ENCODE measurements at places on chromosomes 4 and X. TPM values are rescaled to one million over a fixed set of nuclear protein-coding genes. Genes with fewer than 3 reads are reported as not detected.

GRCh38 chr4:77159806-77160205 is 2.8 kb downstream of the CCNG2 start:
- peaks cover 35% of the 10 kb centered on the region for H3K4me1 ChIP-seq
- no peak overlapping the region for H3K27ac ChIP-seq
- no peak overlapping the region for H3K4me3 ChIP-seq
- DNase-seq = peak; percentile 64
- peaks cover 29% of the 10 kb centered on the region for H3K36me3 ChIP-seq
- no peaks in the 10 kb centered on the region for H3K27me3 ChIP-seq

DNA sequence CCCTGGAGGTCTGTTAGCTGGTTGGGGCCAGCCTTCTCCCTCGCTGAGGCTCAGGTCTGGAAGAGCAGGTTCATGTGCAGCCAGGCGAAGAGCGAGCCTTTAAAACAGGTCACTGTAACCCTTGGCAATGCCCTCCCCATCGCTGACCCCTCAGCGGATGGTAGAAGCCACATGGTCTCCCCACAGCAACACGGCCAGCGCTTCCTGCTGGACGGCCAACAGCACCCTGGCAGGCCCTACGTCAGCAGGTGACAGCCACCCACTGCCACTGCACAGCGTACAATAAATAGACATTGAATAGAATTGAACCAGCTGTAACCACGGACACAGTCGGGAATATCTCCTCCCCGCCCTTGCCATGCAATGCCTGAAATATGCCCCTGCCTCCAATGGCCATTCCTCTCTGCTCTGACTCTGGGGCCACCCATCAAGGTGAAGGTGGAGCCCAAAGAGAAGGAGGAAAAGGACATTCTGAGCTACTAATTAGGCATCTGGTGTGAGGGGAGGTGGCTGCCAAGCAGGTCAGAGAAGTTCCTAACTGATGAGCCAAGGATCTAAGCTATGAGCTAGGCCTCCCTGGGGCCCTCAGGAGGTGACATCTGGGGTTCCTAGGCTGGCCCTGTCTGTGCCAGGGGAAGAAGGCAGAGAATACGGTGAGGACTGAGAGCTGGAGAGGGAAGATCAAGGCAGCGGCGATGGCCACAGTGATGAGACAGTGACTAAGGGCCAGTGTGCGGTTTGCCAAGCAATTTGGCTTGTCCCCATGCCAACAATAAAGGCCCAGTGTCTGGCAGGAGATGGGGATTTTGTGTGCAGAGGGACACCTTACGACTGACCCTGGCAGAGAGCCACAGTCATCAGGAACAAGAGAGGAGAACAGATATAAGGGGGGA is 202.3 kb downstream of the BCOR start:
- no peak overlapping the region for H3K4me3 ChIP-seq
- DNase-seq = no peak
- no peaks in the 10 kb centered on the region for H3K36me3 ChIP-seq
- H3K27me3 ChIP-seq = peaks cover 2% of the 10 kb centered on the region

GRCh38 chr4:91025241-91026148 is 898.3 kb downstream of the CCSER1 start:
- H3K4me1 ChIP-seq = no peaks in the 10 kb centered on the region
- no peaks in the 10 kb centered on the region for H3K36me3 ChIP-seq
- H3K27ac ChIP-seq = no peak overlapping the region
- DNase-seq = peak; percentile 55
- no peak overlapping the region for H3K4me3 ChIP-seq

- H3K36me3 ChIP-seq = no peaks in the 10 kb centered on the region
- H3K27ac ChIP-seq = no peak overlapping the region
- no peak overlapping the region for H3K4me3 ChIP-seq
- DNase-seq = no peak
- no peaks in the 10 kb centered on the region for H3K27me3 ChIP-seq
Measured at GRCh38 chr4:75909405-75909804, 7.2 kb upstream of the PPEF2 start.

DNA sequence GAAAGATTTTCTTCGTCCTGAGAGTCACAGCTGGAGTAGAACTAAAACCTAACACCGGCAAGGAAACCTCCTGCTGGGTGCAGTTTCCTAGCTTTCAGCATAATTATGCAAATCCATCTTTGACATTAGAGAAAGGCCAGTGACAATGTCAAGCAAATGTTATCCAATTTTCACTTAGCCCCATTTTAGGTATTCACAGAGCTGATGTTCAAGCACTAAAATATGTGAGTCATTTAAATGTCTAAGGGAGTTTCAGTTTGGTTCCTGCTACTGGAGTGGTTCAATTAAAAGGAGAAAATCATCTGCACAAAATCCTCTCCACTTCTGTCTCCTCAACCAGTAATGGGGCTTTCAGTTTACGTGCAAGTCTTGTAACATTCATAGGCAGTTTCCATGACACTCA is 37.1 kb upstream of the AMOT start:
- H3K36me3 ChIP-seq = no peaks in the 10 kb centered on the region
- no peak overlapping the region for H3K27ac ChIP-seq
- H3K4me1 ChIP-seq = no peaks in the 10 kb centered on the region
- H3K4me3 ChIP-seq = no peak overlapping the region

GRCh38 chr4:117700111-117700892 is 334.0 kb upstream of the NDST3 start:
- H3K4me3 ChIP-seq = no peak overlapping the region
- no peak overlapping the region for H3K27ac ChIP-seq
- H3K36me3 ChIP-seq = no peaks in the 10 kb centered on the region
- no peaks in the 10 kb centered on the region for H3K27me3 ChIP-seq
- DNase-seq = no peak

DNA sequence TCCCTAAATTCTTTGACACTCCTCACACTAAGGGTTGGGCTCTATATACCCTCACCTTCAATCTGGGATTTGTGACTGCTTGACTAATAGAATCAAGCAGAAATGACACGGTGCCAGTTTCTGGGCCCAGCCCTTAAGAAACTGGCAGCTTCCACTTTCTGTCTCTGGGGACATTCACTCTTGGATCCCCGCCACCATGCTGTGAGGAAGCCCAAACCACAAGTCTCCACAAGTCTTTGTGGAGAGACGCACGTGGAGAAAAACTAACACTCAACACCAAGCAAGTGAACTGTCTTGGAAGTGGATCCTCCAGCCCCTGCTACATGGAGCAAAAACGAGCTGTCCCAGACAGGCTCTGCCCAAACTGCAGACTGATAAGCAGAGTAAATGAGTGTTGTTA is 1.1 kb upstream of the EDNRA start:
- H3K27ac ChIP-seq = peak overlapping the region; percentile 47
- H3K27me3 ChIP-seq = no peaks in the 10 kb centered on the region
- peaks cover 2% of the 10 kb centered on the region for H3K4me1 ChIP-seq

GRCh38 chr4:86333236-86333635 is 26.6 kb downstream of the MAPK10 start:
- no peak for DNase-seq
- H3K27ac ChIP-seq = no peak overlapping the region
- no peaks in the 10 kb centered on the region for H3K4me1 ChIP-seq
- no peaks in the 10 kb centered on the region for H3K36me3 ChIP-seq
- no peaks in the 10 kb centered on the region for H3K27me3 ChIP-seq

DNA sequence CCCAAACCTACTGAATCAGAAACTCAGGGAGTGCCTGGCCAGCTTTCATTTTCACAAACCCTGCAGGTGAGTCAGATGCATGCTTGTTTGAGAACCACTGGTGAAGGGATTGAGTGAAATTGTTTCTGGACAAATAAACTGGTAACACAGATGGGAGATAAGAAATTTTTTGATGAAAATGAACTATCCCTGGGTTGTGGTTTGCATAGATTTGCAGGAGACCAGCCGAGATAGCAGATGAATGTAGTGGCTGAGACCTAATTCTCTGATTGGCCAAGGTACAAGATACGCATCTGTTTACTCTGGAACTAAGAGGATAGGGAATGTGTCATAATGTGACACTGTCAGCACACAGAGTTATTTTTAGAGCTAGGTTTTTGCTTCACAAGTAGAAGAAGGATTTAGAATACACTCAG is 117.8 kb upstream of the NOCT start:
- no peak for DNase-seq
- H3K36me3 ChIP-seq = no peaks in the 10 kb centered on the region
- no peak overlapping the region for H3K4me3 ChIP-seq

The GPRASP1 gene
- 3.1 TPM for total RNA-seq

The UGT2B17 gene
- 0.46 TPM for total RNA-seq

The HADH gene
- 42.7 TPM for total RNA-seq

The OTUD6A gene
- total RNA-seq = not detected

The STATH gene
- not detected for total RNA-seq

The GRIA2 gene
- not detected for total RNA-seq

The GPC3 gene
- 270 TPM for total RNA-seq

The NAA11 gene
- total RNA-seq = not detected
